ENCODE measurements at places on chromosomes 13 and 19. TPM values are rescaled to one million over a fixed set of nuclear protein-coding genes. Genes with fewer than 3 reads are reported as not detected.

The KLF5 gene
- total RNA-seq: 129 TPM

The CHST8 gene
- total RNA-seq: not detected

The LPAR2 gene
- total RNA-seq: 16.2 TPM

The VSTM2B gene
- total RNA-seq: not detected

The ZNF729 gene
- total RNA-seq: not detected

The C1QTNF9B gene
- not detected for total RNA-seq

The IGSF23 gene
- not detected for total RNA-seq

The ZNF699 gene
- 2.1 TPM for total RNA-seq

The TMEM238 gene
- total RNA-seq: 92.7 TPM
